ENCODE measurements at places on chromosomes 7 and 10. TPM values are rescaled to one million over a fixed set of nuclear protein-coding genes. Genes with fewer than 3 reads are reported as not detected.

SPDYE16 gene
- 0.23 TPM for polyA plus RNA-seq

MARVELD1 gene
- 66.6 TPM for polyA plus RNA-seq

STAG3 gene
- polyA plus RNA-seq, result 0.61 TPM

TMEM273 gene
- polyA plus RNA-seq, result 27.3 TPM

DNAH11 gene
- 0.14 TPM for polyA plus RNA-seq
